ENCODE measurements at places on chromosomes 1 and 21.

DNA sequence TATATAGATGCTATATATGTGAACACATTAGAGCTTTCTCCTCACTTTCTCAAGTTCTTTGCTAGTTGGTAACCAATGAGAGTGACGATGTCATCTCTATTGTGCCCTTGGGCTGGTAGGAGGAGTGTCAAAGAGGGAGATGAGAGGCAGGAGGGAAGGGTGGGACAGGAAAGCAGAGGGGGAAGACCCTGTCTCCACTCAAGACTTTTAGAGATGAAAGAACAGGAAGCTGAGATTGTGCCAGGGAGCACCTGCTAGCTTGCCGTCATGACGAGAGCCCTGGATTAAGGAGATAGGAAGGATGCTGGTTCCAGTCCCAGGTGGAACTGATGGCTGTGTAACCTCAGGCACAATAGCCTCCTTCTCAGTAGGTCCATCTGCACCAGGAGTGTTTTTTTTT lies 16.7 kb downstream of the CNR2 start:
- no peak for DNase-seq

DNA sequence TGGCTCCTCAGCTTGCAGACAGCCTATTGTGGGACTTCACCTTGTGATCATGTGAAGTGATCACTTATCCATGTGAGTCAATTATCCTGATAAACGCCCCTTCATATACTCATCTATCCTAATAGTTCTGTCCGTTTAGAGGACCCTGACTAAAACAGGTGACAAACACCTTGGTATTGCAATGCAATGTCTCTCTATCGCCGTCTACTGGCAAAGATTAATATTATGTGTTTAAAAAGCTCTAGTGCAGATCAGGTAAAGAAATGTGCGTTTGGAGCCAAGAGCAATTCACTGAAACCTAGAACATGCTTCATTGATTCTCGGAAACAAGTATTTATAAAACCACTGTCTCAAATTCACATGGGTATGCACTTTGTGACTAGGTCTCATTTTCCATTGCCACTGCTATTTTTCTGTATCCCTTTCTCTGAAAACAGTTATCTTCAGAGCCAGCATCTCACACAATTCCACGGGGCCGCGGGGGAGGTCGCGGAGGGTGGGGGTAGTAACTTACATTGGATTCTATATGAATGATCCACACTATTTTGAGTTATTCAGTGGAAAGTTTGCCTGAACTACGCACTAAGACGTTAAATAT lies 554.6 kb upstream of the NCAM2 start:
- no peak for DNase-seq

GRCh38 chr1:83641206-83641658 lies 357.7 kb downstream of the TTLL7 start:
- DNase-seq = no peak

- no peak for DNase-seq
Measured at GRCh38 chr1:199399996-199400724, 627.4 kb upstream of the NR5A2 start.

- DNase-seq = no peak
Measured at GRCh38 chr1:58815686-58816071, 31.8 kb upstream of the JUN start.

DNA sequence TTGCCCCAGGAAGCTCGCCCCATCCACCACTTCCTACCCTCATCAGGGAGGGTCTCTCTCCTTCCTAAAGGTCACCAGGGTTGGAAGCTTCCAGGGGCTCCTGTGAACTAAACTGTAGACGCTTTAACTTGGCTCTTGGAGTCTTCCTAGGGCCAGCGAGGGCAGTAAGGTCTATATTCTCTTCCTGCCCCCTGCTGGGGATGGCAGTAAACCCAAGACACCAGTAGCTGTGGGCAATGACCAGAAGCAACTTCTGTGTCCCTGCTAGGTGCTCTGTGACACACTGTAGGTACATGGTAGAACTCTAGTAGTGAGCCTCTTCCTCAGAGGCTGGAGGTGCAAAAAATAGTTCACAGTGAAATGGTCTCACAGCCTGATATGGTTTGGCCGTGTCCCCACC lies 30.0 kb downstream of the KCND3 start:
- DNase-seq = no peak

All from activated T-helper 1 cell treated with anti-CD3 and anti-CD28 coated beads, Interleukin-2, amount 50 U/mL, for 16 hours (primary cell).